ENCODE measurements at places on chromosomes 12 and 14.

GRCh38 chr14:54369343-54369742 is 27.5 kb upstream of the CDKN3 start:
- DNase-seq: no peak

GRCh38 chr12:101793401-101793800 is 37.4 kb downstream of the GNPTAB start:
- DNase-seq: no peak

DNA sequence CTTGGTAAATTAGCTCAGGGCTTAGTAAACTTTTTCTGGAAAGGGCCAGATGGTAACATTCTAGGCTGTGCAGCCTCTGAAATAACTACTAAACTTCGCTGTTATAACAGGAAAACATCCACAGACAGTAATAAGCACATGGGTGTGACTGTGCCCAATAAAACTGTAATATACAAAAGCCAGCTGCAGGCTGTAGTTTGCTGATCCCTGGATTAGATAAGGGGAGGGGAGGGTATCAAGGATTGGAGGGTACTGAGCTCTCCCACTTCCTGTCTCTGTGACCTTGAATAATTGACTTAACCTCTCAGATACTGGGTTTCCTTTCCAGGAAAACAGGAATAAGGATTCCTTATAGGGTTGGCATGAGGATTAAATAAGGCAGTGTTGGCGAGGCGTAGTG is 81.2 kb downstream of the CCDC60 start:
- DNase-seq: peak; percentile 79

DNA sequence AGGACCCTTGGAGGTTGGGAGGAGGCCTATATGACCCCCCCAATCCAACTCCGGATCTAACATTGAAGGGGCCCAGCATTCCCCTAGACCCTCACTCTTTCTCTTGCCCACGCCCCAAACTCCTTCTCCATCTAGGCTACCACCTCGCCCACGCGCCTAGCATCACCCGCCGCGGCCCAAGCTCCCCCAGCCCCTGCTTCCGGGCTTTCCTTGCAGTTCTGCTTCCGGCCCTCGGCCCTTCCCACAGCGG is 445 bp downstream of the CERS5 start:
- peak; percentile 68 for DNase-seq

DNA sequence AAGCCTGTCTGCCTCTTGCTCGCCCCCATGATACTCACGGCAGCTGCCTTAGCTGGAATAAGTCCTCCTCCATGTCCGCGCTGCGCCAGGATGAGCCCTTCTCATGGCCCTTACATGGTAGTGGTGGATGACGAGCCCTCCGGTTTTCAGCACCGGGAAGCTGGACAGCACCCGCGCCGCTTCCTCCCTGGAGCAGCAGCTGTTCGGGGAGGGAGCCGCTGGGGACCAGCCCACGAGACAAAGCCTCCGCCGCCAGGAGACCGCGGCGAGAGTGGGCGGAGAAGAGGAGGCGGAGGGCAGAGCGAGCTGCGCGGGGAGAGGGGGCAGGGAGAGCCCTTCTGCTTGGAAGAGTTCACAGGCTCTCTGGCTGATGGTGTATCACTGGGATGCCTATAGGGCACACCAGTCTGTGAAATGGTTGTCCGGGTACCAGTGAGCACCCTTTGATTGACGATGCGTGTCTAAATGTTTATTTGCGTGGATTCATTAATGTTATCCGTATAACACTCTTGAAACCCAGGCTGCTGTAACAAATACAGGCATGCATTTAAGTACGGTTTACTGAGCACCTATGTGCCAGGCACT is at the start of gene SVOP:
Gene SVOP, minus strand, starts transcription at position 273 of the 585 bp plus-strand sequence. Its CDS starts 200 bp downstream, at position 73.
- DNase-seq: peak; percentile 97

- no peak for DNase-seq
Observed at GRCh38 chr14:93281937-93282336, 50.9 kb downstream of the BTBD7 start.

Data from NCI-H82 (cell line).